ENCODE measurements at places on chromosomes 4 and X.

- no peak for DNase-seq
These were observed 310.4 kb downstream of the SPRY1 start for GRCh38 chr4:123706973-123707372.

- DNase-seq = no peak
These were observed 77.7 kb downstream of the CC2D2A start for GRCh38 chr4:15547392-15547791.

DNA sequence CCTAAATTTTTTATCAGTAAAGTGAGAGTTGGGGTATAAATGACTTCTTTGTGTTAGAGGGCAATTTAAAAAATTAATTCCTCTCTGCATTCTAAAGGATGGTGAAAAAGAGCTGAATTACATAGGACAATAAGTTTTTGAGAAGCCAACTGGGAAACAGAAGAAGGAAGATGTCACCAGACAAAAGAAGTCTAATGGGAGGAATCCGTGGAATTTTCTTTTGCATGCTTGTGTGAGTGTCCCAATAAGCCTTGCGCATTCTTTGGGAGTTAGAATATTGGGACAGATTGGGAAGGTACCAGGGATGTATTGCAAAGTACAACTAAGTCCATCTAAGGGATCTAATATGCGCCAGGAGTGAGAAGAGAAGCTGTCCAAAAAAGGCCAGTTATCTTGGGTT is 35.1 kb upstream of the NR3C2 start:
- no peak for DNase-seq

DNA sequence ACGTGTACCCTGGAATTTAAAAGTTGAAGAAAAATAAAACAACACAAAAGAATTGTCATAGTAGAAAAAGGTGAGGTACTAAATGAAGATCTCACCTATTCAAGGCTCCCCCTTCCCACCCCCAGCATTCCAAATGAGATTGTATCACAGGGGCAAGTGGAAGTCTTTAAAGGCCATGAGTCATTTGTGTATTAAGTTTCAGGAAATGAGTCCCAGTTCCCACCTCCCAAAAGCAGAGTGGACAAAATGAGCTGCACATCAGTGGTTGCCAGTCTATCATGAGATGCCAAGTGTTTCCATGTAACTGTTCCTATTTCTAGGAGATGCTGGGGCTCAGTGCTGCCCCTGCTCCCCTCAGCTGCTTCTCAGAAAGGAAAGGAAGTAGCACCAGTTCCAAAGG is 20.1 kb downstream of the ARHGEF9 start:
- DNase-seq = peak; percentile 2

- no peak for DNase-seq
These were observed 58.6 kb upstream of the PRSS48 start for GRCh38 chr4:151218343-151218742.
